Bronchial epithelial cell (primary cell): ENCODE measurements at places on chromosomes 6 and 20. TPM values are rescaled to one million over a fixed set of nuclear protein-coding genes. Genes with fewer than 3 reads are reported as not detected.

DNA sequence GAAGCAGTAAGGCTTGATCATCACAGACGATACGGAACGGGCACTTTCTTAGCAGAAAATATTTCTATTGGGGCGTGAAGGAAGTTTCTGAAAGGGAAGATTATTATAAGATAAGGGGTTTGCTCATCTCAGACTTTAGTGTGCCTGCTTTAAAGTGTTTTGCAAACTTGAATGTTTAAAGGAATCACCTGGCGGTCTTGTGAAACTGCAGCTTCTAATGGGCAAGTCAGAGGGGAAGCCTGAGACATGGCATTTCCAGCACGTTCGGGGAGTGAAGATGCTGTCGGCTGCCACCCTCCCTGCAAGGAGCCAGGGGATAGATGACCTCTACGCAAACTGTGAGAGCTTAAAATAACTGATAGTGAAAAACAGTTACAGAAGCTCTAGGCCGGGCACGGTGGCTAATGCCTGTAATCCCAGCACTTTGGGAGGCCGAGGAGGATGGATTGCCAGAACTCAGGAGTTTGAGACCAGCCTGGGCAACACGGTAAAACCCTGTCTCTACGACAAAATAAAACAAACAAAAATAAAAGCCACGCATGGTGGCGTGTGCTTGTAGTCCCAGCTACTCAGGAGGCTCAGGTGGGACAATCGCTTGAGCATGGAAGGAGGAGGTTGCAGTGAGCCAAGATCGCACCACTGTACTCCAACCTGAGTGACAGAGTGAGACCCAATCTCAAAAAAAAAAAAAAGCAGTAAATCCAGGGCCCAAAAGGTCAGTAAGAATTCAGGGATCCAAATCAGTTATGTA, 2.3 kb upstream of the KIF16B start:
- no peak for DNase-seq

The ANKRD66 gene
- total RNA-seq, result not detected in 2 replicates

The PTCHD4 gene
- total RNA-seq, result 1.8 and 2.6 TPM in 2 replicates

DNA sequence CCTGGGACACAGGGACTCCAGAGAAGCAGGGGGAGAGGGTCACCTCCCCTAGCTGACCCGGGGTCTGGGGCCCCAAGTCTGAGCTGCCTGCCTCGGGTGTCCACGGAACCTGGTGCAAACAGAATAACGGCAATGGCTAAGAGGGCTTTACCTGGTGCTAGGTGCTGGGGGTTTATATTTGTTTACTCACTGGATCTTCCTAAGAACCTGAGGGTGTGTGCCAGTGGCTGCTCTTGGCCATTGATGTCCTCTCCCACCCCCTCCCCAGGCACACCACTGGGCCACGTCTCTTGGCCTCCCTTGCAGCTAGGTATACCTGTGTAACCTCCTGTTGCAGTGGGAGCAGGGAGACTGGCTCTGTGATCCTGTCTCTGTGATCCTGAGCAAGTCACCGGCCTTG, 157.9 kb upstream of the MLN start:
- no peak for DNase-seq

DNA sequence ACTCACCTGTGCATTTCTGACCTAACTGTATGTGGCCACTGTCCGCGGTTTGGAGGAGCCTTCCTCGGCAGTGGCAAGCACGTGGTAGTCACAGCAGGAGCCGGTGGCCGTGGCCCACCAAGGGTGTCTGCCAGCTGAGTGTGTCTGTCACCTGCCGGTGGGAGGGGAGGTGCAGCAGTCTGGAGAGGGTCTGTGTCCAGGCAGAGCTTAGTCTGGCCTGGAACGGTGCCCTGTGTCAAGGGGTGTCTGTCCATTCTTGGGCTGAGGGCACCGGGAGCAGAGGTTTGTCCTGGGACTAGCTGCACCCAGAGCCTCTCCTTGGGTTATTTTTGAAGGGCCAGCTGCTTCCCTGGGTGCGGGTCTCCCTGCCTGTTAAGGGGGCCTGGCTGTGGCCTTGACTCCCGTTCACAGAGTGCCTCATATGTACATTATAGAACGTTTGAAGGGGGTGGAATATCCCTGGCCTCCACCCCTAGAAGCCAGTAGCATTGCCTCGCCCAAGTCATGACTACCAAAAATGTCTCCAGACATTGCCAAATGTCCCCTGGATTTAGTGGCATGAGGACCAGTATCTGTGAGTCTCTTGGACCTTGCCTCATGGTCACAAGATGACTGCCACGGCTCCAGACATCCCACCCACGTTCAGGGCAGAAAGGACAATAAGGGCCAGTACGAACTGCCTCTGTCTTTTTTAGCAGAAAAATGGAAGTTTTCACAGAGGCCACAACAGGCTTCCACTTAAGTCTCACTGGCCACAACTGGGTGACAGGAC, 5.2 kb downstream of the RBM38 start:
- DNase-seq, result no peak

DNA sequence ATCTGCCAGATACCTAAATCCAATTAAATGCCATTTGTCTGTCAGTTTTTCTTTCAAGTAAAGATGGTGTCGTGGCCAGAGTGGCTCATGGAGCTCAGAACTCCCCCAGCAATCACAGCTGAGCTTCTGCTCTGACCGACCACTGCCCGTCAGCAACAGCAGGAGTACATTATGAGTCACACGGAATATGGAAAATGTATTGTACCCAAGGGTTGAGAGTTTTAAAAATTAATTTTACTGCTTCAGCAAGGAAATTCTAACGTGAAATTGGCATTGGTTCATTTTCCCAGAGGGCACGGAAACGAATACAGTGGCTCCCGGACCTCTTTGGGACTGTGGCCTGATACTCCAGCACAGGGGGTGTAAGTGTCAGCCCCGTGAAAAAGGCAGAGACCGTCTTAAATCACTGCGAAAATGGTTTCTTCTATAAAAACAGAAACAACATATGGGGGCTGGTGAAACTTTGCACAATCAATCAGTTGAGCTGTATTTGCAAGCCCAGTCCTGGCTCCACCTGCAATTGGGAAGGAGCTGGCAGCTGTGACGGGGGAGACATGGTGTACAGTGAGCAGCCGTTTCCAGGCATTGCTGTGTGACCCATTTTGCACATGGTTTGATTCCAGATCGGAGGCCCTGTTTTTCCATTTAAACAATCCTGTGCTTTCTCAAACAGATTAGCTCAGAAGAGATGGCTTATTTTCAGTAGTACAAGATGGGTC, 12.8 kb downstream of the NPEPL1 start:
- no peak for DNase-seq
